ENCODE measurements at places on chromosomes 13 and 19.

GRCh38 chr13:38862443-38862842 is 128.2 kb downstream of the STOML3 start:
- DNase-seq = no peak

DNA sequence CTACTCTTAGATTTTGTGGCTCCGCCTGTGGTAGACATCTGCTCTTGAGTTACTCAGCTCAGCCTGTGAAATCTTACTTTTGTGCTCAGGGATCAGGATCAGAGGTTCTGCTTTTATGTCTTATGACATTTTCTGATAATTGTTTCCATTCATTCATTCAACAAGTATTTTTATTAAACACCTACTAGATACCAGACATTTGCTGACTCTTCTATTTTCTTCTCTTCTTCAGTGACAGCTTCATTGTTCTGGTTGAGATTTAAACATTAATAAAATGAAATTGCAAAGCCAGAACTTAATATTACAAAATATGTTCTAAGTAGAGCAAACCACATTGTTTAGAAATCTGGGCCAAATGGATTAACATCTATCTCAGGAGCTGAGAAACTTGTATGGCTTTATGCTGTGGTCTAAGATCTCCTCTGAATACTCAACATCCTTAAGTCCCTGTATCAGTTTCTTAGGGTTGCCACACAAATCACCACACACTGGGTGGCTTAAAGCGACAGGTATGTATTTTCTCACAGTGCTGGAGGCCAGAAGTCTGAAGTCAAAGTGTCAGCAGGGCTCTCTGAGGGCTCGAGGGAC is 15.8 kb upstream of the MICU2 start:
- no peak for DNase-seq

DNA sequence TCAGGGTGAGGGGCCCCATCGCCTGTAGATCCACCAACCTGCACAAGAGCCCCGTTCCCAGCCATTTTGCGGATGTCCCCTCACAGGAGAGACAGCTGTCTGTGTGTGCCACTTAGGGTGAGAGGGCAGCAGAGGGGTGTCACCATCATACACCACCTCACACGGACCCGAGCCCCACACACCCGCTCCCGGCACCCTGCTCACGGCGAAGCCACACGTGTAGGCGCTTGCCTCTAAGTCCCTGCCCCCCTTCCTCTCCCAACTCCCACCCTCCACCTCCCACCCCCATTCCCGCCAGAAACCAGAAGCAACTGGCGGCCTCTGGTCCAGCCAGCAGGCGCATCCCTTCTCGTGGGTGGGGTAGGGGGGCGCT is 4.0 kb upstream of the DPF1 start:
- no peak for DNase-seq

- DNase-seq = no peak
Observed at GRCh38 chr13:38781539-38781938, 94.7 kb downstream of the FREM2 start.

DNA sequence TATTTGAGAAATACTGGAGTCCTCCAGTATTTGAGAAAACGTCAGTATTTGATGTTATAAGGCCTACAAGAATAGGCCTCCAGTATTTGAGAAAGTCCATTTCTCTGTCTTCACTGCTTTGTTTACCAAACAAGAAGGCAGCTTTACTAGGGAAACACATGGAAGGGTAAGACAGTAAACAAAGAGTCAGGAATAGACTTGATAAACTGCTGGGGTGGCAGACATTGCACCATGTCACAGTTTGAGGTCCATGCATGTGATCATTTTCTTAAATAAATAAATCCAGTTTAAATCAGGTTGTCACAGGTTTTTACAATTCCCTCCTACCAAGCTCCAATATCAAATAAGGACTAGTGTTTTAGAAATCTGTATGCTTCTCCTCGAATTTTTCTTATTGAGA is 1431.0 kb upstream of the SPRY2 start:
- no peak for DNase-seq

DNA sequence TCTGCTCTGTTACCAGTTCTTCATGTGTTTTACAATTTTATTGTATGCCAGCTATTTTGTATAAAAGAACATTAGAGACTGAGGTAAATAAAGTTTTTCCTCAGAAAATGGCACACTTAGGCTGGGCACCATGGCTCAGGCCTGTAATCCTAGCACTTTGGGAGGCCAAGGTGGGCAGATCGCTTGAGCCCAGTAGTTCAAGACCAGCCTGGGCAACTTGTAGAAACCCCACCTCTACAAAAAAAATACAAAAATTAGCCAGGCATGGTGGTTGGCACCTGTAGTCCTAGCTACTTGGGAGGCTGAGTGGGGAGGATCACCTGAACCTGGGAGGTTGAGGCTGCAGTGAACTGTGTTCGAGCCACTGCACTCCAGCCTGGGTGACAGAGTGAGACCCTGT is 32.0 kb downstream of the CCDC8 start:
- no peak for DNase-seq

GRCh38 chr19:4430760-4431159 is 26.8 kb downstream of the UBXN6 start:
- no peak for DNase-seq

DNA sequence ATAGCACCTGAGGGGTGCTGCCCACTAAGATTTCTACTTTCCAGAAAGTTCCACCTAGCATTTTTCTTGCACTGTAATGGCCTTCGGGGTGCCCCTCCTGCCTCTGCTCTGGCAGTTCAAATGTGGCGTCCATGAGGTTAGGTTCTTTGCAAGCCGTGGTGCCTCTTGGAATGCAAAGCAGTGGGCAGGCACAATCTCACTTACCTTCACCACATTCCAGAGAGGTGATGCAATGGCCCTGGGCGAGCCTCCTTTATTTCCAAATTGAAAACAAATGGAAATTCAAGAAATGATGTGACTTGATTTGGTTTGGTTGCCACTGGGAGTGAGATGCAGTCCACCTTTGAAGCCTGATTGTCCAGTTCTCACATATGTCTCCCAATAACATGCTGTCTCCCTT is 46.9 kb downstream of the FGF9 start:
- DNase-seq = no peak

DNA sequence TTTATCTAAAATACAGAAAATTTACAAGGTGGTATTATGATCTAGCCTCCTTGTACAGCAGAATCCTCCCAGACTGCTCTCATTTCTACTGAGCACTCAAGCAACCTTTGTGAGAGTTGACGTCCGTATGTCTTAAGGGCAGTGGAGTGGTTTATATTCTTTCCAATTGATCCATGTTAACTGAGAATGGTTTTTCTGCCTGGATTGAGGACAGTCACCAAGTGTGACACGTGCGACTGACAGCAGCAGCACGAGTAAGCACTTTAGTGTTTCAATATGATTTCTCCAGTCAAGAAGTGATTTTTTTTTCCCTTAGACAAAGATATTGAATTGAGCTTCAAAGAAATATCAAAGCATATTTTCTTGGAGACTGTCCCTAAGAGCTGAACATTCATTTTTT is 901.7 kb downstream of the PCDH9 start:
- DNase-seq = no peak

GRCh38 chr19:49875857-49876421 is 1.2 kb downstream of the AKT1S1 start:
- peak; percentile 45 for DNase-seq

- DNase-seq = no peak
Observed at GRCh38 chr19:17339088-17339741, 1.9 kb downstream of the GTPBP3 start.

GRCh38 chr19:45769821-45770191 is 754 bp upstream of the SIX5 start:
- DNase-seq = no peak

- no peak for DNase-seq
Observed at GRCh38 chr19:10379880-10380312, 476 bp downstream of the TYK2 start.

DNA sequence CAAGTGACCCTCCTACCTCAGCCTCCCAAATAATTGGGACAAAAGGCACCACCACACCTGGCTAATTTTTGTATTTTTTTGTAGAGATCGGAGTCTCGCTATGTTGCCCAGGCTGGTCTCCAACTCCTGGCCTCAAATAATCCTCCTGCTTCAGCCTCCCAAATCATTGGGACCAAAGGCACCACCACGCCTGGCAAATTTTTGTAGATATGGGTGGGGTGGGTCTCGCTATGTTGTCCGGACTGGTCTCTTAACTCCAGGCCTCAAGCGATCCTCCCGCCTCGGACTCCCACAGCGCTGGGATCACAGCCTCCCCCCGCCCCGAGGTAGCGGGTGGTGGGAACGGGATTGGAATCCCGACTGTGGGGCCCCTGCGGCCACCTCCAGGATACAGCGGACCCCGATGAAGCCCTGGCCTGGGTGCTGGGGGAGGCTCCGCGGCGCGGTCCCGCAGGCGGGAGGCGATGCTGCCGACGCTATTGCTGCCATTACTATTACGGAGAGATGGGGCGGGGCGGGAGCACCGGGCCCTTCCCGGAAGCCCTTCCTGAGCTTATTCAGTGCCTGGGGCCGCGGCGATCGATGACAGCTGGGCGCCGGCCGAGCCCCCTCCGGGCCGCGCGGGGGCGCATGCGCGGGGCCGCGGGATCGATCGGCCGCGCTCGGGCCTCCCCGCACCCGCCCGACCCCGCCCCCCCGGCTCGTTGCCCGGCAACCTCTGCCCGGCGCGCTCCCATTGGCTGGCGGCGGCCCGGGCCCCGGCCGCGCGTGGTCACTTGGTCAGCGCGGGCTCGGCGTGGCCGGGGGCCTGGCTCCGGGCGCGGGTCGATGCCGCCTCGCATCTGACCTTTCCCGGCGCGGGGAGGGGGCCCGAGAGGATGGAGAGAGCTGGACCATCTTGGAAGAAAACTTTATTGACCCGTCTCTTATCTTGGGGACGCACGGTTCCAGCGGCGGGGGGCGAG is 27.9 kb upstream of the ONECUT3 start:
- DNase-seq = no peak

GRCh38 chr13:80109303-80109702 is 231.6 kb downstream of the SPRY2 start:
- peak; percentile 52 for DNase-seq

DNA sequence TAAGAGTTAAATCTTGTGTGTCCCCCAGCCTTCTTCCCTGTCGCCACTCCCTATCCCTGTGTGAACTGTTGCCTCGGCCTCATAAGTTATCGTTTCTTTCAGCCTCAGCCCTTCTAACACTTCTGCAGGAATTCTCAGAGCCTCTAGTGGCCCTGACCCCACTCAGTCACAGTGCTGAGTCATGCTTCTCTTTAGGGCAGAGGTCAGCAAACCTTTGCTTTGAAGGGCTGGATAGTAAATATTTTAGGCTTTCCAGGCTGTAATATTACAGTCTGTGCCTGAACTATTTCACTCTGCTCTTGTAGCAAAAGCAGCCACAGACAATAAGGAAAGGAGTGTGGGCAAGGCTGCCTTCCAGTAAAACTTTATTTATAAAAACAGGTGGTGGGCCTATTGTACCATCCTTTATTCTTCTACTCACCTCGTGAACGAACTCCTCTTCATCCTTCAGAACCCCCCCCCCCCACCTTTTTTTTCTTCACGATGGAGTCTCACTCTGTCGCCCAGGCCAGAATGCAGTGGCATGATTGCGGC is 22.1 kb downstream of the MYO9B start:
- no peak for DNase-seq

DNA sequence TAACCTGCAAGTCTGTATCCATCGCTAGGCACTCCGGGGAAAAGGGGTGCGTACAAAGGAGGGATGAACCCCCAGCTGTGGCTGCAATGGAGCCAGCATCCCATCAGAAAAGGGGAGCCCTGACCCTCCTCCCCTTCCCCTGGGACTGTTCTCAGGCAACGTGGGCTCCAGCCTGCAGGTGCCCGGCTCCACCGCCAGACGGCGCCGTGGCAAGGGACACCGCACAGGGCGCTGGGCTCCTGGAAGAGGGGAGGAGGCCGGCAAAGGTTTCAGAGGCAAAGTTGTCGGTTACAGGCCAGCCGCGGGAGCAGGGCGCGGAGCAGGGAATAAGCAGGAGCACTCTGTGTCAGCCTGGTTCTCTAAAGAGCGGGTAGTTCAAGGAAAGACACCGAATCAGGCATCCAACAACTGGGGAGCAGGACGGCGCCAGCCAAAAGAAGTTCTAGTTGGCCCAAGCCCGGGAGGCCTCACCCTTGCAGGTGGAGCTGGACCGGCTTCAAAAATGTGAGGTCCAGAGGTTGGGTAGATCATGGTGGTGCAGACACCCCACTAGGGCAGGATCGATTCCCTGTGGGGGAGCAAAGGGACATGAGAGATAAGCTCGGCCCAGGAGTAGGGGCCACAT is 53.0 kb upstream of the ATP12A start:
- DNase-seq = no peak

GRCh38 chr13:95647321-95647720 is 2.8 kb upstream of the DZIP1 start:
- no peak for DNase-seq

GRCh38 chr13:97423300-97424045 is 10.5 kb upstream of the RAP2A start:
- DNase-seq = no peak

GRCh38 chr13:44698066-44698465 is 121.9 kb upstream of the TSC22D1 start:
- DNase-seq = no peak

- peak; percentile 43 for DNase-seq
Observed at GRCh38 chr19:1860042-1860775, 3.2 kb downstream of the KLF16 start.

GRCh38 chr13:33172911-33173310 is 112.6 kb downstream of the STARD13 start:
- peak; percentile 51 for DNase-seq

- no peak for DNase-seq
Observed at GRCh38 chr13:36543671-36544070, 111.4 kb downstream of the CCNA1 start.

- no peak for DNase-seq
Observed at GRCh38 chr13:89610331-89610730, 1737.2 kb upstream of the MIR17HG start.

DNA sequence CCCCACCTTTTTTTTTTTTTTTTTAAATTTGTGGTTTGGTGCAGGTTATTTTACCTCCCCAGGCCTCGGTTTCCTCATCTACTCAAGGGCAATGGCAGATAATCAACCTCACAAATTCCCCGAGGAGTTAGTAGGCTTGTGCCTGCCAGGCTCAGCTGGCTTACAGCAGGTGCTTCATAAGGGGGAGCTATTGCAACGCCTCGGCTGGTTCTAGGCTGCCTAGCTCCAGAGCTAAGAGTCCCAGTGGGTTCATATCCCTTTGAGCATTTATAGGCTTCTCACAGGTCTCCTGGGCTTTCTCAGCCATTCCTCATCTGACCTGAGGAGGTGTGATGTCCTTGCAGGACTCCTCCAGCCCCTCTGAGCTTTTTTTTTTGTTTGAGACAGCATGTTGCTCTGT is 10.6 kb downstream of the BCKDHA start:
- DNase-seq = no peak

DNA sequence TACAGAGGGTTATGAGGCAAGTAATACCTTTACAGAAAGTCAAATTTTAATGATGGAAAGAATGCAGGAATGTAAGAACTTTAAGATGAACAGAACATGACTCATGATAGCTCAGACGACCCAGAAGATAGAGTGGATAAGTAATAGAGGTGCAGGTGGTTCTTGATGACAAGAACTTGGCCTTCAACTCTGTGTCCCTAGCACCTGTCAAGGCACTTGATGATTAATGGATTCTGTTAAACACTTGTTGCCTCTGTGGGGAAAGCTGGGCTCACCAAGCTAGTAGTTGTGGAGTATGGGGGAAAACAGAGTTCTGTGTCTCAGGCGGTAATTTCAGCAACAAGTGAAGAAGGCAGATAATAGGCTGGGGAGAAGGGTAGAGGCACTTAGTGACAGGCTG is 306.2 kb downstream of the ATP8A2 start:
- no peak for DNase-seq

All from HT1080 (cell line).